Stimulated activated CD8-positive, alpha-beta memory T cell treated with anti-CD3 and anti-CD28 coated beads, Interleukin-2, amount 100 ng/mL, for 48 hours (primary cell): ENCODE measurements at places on chromosomes 1 and 21.

- no peak for DNase-seq
Measured at GRCh38 chr1:207393610-207394009, 60.5 kb upstream of the CR2 start.

DNA sequence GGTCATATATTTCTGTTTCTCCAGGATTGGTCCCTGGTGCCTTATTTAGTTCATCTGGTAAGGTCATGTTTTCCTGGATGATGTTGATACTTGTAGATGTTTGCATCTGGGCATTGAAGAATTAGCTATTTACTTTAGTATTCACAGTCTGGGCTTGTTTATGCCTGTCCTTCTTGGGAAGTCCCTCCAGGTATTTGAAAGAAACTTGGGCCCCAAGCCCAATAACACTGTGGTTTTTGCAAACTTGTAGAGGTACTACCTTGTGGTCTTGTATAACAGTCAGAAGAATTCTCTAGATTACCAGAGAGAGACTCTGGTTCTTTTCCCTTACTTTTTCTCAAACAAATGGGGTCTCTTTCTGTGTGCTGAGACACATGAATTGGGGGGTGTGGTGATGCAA, 251.4 kb upstream of the B3GALT2 start:
- DNase-seq: no peak

DNA sequence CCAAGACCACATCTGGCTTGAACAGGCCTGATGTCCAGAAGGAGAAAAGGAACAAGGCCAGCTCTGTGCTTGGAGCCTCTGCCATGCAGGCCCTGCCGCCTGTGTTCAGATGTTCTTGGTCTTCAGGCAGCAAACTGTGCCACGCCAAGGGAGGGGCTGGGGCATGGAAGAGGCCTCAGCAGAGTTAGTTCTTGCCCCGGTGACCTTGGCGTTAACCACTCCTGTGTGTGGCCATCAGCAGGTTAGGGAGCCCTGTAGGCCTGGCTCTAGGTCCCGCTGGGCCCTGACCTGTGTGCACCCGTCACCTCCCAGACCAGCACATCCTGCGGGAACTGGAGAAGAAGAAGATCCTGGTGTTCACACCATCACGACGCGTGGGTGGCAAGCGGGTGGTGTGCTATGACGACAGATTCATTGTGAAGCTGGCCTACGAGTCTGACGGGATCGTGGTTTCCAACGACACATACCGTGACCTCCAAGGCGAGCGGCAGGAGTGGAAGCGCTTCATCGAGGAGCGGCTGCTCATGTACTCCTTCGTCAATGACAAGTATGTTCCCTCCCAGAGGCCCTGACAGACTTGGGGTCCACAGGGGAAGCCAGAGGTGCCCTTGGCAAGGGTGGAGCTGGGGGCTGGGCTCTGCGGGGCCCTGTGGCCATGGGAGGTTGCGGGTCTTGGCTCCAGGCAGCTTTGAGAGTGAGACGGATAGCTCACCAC, 7.1 kb downstream of the ZC3H12A start:
- no peak for DNase-seq

- no peak for DNase-seq
Measured at GRCh38 chr21:31606081-31606874, 53.2 kb upstream of the SOD1 start.

- peak; percentile 23 for DNase-seq
Measured at GRCh38 chr1:6108937-6109614, 63.4 kb downstream of the KCNAB2 start.
